ENCODE measurements at places on chromosomes 12 and 14.
A peak's percentile ranks its signal among the peaks of the same experiment; 100 is the strongest.

- peak; percentile 19 for DNase-seq
Observed at GRCh38 chr12:15227004-15227679, 5.9 kb upstream of the RERG start.

DNA sequence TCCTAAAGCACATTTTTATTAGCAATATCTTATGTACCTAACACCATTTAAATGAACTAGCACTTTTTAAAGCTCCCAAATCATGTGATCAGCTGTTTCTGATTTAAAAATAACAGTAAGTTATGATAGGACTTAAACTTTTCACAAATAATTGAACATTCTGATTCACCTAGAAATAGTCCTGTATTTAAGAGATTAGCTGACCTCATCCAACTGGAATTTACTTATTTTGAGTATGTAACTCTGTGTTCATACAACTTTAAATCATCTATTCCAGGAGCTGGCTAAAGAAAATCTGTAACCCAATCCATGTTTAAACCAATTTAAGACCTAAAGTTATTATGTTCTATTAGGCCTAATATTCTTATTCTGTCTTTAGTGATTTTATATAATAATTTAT is 184.3 kb downstream of the CCDC91 start:
- DNase-seq: no peak

- DNase-seq: peak; percentile 65
Observed at GRCh38 chr14:35406506-35407305, 2.2 kb upstream of the NFKBIA start.

GRCh38 chr12:12822886-12823285 is 9.7 kb downstream of the DDX47 start:
- DNase-seq: no peak

GRCh38 chr12:78179346-78179745 is 348.7 kb downstream of the NAV3 start:
- no peak for DNase-seq

- no peak for DNase-seq
Observed at GRCh38 chr14:55749201-55749812, 169.3 kb downstream of the KTN1 start.

DNA sequence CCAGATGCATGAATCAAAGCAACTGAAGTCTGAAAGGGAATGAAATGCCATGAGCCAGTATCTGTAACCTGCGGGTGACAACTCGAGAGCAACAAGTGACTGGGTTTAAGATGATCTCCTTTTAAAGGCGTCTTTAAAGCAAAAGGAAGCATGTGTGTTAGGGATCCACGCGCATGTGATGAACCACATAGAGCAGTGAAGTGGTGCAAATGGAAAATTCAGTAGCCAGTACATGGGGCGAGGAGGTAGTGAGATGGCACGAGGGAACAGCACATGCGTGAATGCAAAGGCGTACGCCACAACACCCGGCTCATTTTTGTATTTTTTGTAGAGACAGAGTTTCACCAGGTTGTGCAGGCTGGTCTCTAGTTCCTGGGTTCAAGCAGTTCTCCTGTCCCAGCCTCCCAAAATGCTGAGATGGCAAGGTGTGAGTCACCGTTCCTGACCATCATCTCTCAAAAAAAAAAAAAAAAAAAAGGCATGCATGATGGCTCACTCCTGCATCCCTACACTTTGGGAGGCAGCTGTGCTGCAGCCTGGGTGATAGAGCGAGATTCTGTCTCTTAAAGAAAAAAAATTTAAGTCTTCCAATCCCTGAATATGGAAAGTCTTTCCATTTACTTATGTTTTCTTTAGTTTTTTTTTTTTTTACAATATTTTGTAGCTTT is 24.6 kb upstream of the BCL7A start:
- DNase-seq: no peak

GRCh38 chr14:55073856-55074255 is 22.4 kb downstream of the MAPK1IP1L start:
- no peak for DNase-seq

GRCh38 chr12:104134882-104135281 is 3.1 kb downstream of the NFYB start:
- DNase-seq: no peak

- peak; percentile 31 for DNase-seq
Observed at GRCh38 chr12:1691123-1692007, 495 bp downstream of the ADIPOR2 start.

GRCh38 chr12:16063726-16064125 is 152.6 kb downstream of the DERA start:
- DNase-seq: no peak

- DNase-seq: peak; percentile 16
Observed at GRCh38 chr12:70244409-70244808, 1.2 kb downstream of the CNOT2 start.

- no peak for DNase-seq
Observed at GRCh38 chr14:52910572-52910971, 40.3 kb downstream of the FERMT2 start.

DNA sequence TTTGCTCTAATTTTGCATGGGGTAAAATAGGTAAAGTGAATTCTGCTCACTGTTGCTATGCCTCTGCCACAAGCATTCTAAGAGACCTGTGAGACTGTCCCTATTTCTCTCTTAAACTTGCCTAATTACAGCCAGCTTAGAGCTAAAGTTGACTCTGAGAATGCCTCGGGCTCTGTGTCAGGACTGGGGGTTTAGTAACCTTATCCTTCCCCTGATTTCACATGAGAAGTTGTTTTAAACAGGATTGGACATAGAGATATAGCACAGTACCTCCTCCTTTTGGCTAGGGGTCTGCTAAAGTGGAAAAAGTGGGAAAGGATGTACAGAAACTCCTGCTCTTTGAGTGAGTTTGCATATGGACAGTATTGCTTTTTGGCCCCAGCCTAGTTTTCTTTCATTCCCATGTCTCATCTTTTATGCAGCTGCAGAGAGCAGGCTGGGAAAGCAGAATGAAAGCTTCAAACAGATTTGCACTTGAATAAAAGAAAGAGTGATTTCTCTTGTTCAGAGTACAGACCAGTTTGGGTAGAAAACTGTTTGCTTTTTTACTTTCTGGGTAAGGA is 122.0 kb downstream of the RAD51B start:
- DNase-seq: no peak

GRCh38 chr14:81989211-81989610 is 455.6 kb upstream of the SEL1L start:
- no peak for DNase-seq

- no peak for DNase-seq
Observed at GRCh38 chr14:26738571-26738970, 140.7 kb upstream of the NOVA1 start.

DNA sequence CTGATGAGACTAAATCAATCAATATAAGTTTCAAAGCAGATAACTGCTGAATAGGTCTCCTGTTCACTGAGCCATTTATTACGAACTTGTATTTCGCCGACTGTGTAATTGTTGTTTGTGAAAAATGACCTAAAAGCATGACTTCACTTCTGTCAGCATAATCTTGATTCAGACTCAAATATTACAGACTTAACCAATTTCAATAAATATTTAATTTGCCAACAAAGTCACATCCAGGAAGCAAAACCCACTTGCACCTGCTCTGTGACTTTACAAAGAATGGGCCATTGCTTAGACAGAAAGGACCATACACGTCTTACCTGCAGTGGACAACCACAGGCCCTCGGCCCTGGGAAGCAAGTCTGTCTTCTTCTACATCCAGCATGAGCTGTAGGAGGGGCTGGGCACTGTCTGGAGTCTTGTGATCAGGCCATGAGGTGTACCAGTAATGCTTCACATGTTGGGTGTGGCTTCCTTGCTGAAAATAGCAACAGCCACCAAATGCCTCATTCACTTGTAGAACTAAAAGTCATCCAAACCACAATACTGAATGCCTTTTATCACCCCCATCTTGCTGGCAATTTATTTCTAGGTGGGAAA is 23.5 kb upstream of the PTPRB start:
- peak; percentile 5 for DNase-seq

GRCh38 chr12:48764521-48764920 is 24.4 kb downstream of the ADCY6 start:
- DNase-seq: no peak

- DNase-seq: no peak
Observed at GRCh38 chr12:111937429-111937828, 75.5 kb downstream of the TMEM116 start.

DNA sequence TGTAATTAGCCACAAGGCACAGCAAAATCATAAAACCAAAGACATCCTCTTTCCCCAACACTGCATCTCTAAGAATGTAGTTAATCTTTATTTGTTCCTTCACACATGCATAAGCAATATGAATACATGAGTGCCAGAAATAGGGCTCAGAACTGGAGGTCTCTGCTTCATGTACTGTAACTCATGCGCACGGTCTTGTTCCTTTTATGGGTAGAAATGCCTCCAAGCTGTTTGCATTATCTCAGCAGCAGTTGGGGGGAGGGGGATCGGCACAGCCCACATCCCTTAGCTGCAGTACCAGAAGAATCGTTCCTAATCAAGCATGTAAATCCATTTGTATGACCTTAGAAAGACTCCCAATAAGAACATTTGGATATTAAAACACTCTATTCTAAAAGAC is 20.0 kb downstream of the RHOJ start:
- no peak for DNase-seq

DNA sequence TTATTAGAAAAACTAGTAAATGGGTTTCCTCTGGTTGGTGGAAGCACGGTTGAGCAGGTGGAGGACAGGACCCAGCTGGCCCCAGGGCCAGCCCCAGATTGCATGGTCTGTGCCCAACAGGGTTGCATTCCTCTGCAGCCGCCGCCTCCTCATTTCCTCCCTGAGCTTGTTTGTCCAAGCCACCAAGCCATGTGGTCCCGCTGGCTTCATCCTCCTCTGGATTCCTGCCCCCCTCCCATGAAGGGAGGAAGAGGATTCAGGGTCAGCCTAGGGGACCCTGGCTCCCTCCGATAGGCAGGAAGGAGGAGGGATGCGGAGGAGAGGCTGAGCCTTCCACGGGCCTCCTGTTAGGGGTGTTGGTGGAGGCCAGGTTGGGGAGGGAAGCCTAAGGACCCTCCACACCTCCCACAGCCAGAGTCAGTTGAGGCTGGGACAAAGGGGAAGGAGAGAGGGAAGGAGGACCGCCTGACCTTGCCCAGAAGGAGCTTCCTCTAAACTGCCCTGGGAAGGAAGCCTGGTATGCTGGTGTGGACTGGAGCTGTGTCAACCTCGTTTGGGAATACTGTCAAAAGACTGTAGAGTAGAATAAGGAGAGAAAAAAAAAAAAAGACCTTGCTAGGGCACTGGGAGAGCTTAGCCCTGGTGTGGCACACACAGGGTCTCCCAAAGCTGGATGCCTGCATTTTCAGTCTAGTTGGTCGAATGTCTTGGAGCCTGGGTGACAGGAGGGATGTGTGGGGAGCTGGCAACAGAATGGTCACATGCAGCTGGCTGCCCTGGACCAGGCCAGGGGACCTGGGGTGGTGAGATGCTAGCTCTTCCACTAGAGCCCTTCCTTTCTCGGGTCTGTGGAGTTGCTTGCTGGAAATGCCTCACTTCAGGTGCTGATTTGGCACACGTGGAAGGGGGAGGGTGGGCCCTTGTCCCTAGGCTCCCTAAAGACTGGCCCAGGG is 42.4 kb downstream of the PLEKHG3 start:
- no peak for DNase-seq

GRCh38 chr12:11202811-11203210 is 16.1 kb upstream of the TAS2R42 start:
- DNase-seq: no peak

- no peak for DNase-seq
Observed at GRCh38 chr12:4454315-4454860, 8.8 kb upstream of the FGF6 start.

DNA sequence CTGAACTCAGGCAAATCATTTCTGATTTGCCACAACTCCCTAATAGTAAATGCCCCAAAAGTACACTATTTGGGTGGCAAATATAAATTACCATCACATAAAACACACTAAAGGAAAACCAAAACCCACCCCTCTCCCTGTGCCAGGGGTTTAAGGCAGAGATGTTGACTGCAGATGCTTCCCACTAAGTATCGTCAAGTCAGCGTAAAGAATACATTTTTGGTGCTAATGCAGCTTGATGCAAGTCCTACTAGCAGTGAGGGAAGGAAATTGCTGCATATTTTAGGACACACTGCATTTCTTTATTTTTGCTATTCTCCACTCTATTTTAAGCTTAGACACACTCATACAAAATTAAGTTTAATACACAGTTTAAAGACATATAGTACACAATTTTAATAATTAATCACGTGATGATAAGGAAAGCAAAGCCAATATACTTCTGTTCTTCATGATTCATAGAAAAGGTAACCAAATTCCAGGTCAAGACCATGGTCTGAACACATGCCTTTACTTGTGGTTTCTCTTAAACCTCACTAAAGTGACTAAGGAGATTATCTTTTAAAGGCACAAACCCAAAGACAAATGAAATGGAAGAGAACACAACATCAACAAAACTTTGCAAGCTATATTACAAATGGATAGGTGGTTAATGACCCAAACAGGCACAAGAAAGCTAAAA is 162.2 kb downstream of the STXBP6 start:
- no peak for DNase-seq

GRCh38 chr14:88002421-88003075 is 2.4 kb upstream of the GPR65 start:
- DNase-seq: no peak

DNA sequence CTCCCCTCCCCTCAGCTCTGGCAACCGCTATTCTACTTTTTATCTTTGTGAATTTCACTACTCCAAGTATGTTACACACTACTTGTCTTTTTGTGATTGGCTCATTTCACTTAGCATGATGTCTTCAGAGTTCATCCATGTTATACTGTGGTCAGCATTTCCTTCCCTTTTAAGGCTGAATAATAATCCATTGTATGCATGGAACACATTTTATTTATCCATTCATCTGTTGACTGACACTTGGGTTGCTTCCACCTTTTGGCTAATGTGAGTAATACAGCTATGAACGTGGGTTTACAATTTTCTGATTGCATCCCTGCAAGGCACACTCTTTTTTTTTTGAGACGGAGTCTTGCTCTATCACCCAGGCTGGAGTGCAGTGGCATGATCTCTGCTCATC is 53.0 kb upstream of the FUT8 start:
- no peak for DNase-seq

DNA sequence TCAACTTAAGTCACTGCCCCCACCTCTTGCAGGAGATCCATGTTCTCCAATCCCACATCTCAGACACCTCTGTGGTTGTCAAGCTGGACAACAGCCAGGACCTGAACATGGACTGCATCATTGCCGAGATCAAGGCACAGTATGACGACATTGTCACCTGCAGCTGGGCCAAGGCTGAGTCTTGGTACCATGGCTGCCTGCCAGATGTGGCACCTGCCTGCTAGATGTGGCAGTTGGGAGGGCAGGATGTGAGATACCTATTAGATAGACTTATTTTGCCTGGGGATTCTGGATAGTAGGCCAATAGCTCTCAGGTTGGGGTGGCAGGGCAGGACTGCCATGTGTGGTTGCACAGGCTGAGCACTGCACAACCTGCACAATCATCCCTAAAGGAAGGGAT is 7.9 kb upstream of the KRT86 start:
- no peak for DNase-seq

GRCh38 chr14:75497191-75497590 is 25.1 kb upstream of the BATF start:
- no peak for DNase-seq
